Thymus (tissue), 14 donors: ENCODE measurements at places on chromosomes 6 and 20.

DNA sequence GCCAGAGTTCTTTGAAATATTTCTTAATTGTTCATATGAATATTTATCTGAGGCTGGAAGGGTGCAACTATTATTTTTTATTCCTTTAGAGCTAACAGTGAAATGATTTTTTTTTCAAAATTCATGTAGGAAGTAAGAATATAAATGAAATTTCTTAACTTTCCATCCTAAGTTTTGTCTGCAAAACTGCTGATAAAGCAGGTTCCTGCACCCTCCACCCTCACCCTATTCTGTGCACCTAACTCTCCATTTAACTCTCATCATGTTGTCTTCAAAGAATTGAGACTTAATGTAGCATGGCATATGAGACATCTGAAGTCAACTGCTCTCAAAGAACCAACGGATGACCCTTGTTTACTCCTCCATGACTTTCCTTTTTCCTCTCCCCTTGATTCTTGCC lies 23.5 kb upstream of the MANEA start:
- no peak for DNase-seq

- no peak for DNase-seq
Observed at GRCh38 chr6:168584671-168585070, 143.7 kb downstream of the SMOC2 start.

GRCh38 chr6:11188161-11188915 lies 44.1 kb downstream of the NEDD9 start:
- no peak for DNase-seq

DNA sequence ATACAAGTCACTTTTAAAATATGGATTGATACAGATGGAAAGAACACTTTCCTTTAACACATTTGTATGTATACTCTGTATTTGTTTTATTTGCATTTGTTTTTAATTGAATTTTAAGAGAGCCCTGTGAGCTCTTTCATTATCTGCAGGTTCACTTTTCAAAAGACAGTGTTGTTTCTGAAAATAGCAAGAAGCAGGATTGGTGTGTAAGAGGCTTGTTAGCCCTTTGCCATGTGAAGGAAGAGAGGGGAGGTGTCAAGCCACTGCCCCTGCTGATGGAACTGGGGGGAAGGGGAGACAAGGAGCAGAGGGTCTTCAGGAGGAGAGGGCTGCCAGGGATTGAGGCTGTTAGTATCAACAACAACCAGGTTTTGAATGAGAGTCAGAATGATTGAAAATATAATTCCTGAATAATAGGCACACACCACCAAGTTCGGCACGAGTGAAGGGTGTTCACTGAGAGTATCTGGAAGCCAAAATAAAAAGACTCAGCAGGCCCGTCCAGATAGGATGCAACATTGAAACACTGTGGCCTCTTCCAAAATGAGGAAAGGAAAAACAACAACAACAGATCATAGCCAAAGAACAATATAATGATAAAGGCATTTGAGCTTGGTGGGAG lies 12.6 kb upstream of the PBOV1 start:
- no peak for DNase-seq

DNA sequence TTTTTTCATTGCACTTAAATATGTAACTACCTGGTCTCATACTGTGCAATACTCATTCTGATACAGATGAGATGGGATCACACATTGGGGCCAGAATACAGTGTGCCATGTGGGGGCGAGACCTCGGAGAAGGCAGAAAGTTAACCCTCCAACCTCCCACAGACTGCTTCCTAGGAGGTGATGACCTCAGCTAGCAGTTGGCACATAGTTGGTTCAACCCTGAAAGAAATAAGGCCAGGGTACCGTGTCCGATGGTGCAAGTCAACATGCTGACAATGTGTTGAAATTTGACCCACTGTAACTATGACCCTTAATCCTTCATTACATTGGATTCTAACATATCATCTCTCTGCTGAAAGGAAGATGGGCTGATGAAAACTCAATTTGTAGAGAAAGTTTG lies 61.9 kb downstream of the GJA10 start:
- no peak for DNase-seq

GRCh38 chr6:64973142-64973541 lies 733.9 kb downstream of the EYS start:
- no peak for DNase-seq

- no peak for DNase-seq
Observed at GRCh38 chr6:109235481-109236038, 140.3 kb downstream of the CEP57L1 start.

GRCh38 chr6:134169871-134170486 lies 117.6 kb upstream of the SLC2A12 start:
- DNase-seq: no peak

GRCh38 chr6:130525408-130525807 lies 159.6 kb downstream of the TMEM200A start:
- peak; percentile 53 for DNase-seq

DNA sequence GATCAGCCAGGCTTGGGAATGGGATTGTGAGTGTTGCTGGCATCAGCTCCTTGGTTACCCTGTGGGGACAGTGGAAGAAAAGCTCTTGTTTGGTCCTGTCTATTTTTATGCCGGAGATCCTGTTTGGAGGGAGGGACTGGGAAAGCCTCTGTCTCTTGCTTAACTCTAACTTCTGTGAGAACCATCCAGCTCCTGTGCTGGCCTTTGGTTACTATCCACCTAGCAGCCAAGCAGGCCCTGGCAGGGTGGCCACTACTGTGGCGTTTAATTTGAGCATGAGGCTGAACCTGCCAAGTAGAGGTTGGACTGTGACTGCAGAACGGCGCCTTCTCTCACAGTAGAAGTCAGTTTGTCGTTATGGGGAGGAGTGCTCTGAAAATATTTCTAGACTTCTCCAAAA lies 193.3 kb downstream of the UTRN start:
- DNase-seq: no peak
